Pons (tissue), 1 donor: ENCODE measurements at places on chromosomes 2 and 18.
A peak's percentile ranks its signal among the peaks of the same experiment; 100 is the strongest.

GRCh38 chr2:109135359-109136197, 6.6 kb downstream of the SH3RF3 start:
- DNase-seq: no peak

- peak; percentile 41 for DNase-seq
These were observed 30.7 kb downstream of the CAMKMT start for GRCh38 chr2:44392338-44392943.

- no peak for DNase-seq
These were observed 2.0 kb downstream of the STAT4 start for GRCh38 chr2:191148791-191149190.

- no peak for DNase-seq
These were observed 113.5 kb upstream of the LDLRAD4 start for GRCh38 chr18:13105059-13105458.

- no peak for DNase-seq
These were observed 6.3 kb upstream of the PARD3B start for GRCh38 chr2:204539019-204539385.

- DNase-seq: no peak
These were observed 206.4 kb downstream of the DLGAP1 start for GRCh38 chr18:4248686-4249085.

DNA sequence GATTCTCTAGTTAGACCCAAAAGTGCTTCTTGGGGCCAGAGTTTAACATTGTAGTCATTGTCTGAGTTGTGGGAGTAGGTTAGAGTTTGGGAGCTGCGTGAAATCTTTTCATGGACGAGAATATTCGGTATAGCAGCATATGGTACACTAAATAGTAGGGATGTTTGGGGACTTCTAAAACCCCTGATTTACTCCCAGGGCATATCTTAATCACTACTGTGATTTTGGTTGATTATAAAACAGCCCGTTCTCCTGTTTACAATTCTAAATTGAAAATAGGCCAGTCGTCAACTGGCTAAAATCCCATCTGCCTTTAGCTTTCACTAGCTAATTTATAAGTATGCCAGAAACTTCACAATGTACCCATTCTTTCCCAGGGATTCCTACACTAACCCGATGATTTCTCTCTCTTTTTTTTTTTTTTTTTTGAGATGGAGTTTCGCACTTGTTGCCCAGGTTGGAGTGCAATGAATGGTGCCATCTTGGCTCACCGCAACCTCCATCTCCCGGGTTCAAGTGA, 44.3 kb downstream of the MOB4 start:
- peak; percentile 87 for DNase-seq
